ENCODE measurements at places on chromosomes 2 and 18. TPM values are rescaled to one million over a fixed set of nuclear protein-coding genes. Genes with fewer than 3 reads are reported as not detected.
A peak's percentile ranks its signal among the peaks of the same experiment; 100 is the strongest.

GRCh38 chr2:238855891-238856580, 8.2 kb downstream of the TWIST2 start:
- H3K27ac ChIP-seq, result no peak overlapping the region
- H3K4me3 ChIP-seq, result no peak overlapping the region
- H3K27me3 ChIP-seq, result peaks cover 16% of the 10 kb centered on the region

DNA sequence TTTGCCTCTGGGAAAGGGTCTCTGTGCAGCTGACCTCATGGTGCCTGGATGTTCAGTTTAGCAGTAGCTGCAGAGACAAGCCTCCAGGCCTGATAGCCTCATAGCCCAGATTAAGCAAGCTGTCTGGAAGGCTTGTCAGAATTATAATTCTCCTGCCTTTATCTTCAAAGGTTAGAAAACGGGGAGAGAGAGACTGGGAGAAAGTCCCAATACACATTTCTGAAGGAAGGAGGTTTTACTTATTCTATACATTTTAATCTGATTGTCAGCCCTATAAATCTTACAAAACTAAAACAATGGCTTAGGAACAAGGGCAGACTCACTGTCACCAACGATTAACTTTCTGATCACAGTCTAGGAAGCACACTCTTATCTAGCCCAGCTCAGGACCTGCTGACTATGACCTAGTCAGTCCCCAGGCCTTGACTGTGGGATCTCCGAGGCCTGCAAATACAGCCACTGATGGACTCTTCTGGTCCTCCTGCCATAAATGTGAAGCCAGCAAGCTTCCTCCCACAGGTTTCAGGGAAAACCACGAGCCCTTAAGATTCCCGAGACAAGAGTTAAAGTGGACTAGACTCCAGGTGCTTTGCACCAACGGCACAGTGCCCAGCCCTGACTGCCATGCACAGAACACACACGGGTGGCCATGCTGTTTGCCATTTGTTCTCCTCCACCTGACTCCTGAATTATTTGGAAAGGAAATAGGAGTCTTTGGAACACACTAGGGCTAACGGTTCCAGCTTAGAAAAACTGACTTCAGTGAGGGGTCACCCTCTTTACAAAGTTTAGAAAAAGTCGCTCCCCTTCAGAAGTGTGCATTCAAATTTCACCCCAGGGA, 111.4 kb upstream of the SMAD7 start:
- H3K4me1 ChIP-seq, result peaks cover 12% of the 10 kb centered on the region
- no peaks in the 10 kb centered on the region for H3K27me3 ChIP-seq
- no peak for DNase-seq
- H3K27ac ChIP-seq, result no peak overlapping the region
- H3K36me3 ChIP-seq, result peaks cover 3% of the 10 kb centered on the region
- no peak overlapping the region for H3K4me3 ChIP-seq

The DLX1 gene
- total RNA-seq, result 0.61 TPM

- H3K27me3 ChIP-seq, result no peaks in the 10 kb centered on the region
- no peak overlapping the region for H3K4me3 ChIP-seq
- DNase-seq, result no peak
- H3K36me3 ChIP-seq, result no peaks in the 10 kb centered on the region
- no peak overlapping the region for H3K27ac ChIP-seq
- no peaks in the 10 kb centered on the region for H3K4me1 ChIP-seq
Measured at GRCh38 chr2:116133381-116133942, 1681.0 kb upstream of the DDX18 start.

DNA sequence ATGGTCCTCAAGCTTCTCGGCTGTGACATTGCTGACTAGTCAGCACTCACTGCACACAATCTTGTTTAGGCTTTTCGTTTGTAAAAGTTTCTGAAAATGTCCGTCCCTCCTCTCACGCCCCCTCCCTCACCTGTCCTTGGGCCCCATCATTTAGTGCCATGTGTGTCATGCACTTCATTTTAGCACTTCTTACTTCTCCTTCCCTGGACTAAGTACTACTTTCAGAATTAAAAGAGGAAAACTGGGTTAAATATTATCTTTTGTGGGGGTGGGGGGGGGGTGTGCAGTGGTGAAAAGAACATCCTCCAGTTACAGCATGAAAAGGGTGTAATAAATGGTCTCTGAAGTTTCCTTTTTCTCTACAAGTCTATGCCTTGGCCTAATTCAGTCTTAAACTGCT, 182.0 kb upstream of the SP5 start:
- no peak for DNase-seq
- no peaks in the 10 kb centered on the region for H3K27me3 ChIP-seq
- peaks cover 5% of the 10 kb centered on the region for H3K4me1 ChIP-seq

- peak; percentile 10 for DNase-seq
- no peaks in the 10 kb centered on the region for H3K27me3 ChIP-seq
- H3K36me3 ChIP-seq, result no peaks in the 10 kb centered on the region
- H3K4me1 ChIP-seq, result no peaks in the 10 kb centered on the region
- H3K4me3 ChIP-seq, result no peak overlapping the region
- no peak overlapping the region for H3K27ac ChIP-seq
Measured at GRCh38 chr18:22930089-22930713, 2.9 kb upstream of the RBBP8 start.

- peaks cover 11% of the 10 kb centered on the region for H3K4me1 ChIP-seq
- H3K4me3 ChIP-seq, result peak overlapping the region; percentile 46
- DNase-seq, result no peak
- H3K27me3 ChIP-seq, result no peaks in the 10 kb centered on the region
- H3K36me3 ChIP-seq, result peaks cover 5% of the 10 kb centered on the region
- H3K27ac ChIP-seq, result peak overlapping the region; percentile 68
Measured at GRCh38 chr2:224039770-224040440, 819 bp upstream of the SERPINE2 start.

GRCh38 chr2:214169736-214170135, 241.1 kb upstream of the VWC2L start:
- no peak overlapping the region for H3K27ac ChIP-seq
- no peak for DNase-seq
- H3K4me3 ChIP-seq, result no peak overlapping the region
- H3K27me3 ChIP-seq, result no peaks in the 10 kb centered on the region

DNA sequence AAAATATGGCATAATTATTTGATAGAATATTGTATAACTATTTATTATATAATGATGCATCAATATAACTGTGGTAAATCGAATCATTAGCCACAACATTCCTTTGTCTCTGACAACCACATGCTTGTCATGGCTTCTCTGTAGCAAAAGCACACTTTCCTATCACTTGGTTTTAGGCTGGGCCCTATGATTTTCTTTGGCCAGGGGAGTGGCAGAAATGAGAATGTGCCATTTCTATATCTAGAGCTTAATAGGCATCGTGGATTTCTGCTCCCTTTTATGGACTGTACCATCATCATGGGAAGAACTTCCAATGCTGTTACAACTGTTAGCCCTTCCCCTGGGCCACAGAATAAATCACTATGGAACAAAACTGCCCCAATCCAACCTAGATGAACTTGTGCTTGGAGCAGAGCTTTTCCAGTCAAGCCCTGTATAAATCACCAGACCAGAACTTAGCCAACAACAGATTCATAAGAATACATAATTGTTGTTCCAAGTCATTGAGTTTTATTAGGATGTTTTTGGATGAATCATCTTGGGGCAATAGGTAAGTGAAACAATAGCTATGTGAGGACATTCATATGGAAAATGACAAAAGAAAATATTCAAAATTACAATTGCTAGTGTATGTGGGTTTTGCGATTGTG, 715.8 kb downstream of the ERBB4 start:
- DNase-seq, result no peak
- no peaks in the 10 kb centered on the region for H3K27me3 ChIP-seq
- H3K4me3 ChIP-seq, result no peak overlapping the region
- no peaks in the 10 kb centered on the region for H3K36me3 ChIP-seq
- no peaks in the 10 kb centered on the region for H3K4me1 ChIP-seq

DNA sequence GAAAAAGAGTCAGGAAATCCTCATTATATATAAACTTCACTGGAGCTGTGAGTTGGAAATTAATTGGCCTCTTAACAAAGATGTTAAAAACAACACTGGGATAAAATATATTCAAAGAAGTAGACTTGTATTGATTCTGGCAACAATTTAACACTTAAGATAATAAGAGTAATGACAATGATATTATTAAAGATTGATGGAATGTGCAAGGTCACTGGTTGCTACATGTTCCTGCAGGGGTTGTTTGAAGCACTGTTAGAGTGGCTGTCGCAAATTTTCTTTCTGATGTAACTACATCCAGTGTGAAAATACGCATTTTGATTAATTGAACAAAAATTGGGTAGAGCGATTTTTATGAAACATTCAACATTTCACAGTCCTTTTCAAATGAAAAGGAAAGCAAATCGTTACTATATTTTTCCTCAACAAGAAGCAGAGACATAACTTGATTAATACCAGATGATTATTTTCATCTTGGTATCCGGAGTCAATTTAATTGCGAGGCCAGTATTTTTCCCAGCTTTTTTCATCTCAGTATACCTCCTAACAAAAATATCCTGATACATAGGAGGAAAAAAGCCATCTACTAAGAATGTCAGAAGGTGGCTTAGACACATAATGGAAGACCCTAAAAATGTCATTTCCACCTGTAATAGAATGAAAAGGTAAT, 6.1 kb downstream of the PTGR3 start:
- no peak overlapping the region for H3K4me3 ChIP-seq
- peak; percentile 17 for DNase-seq
- H3K27me3 ChIP-seq, result peaks cover 2% of the 10 kb centered on the region

The APLF gene
- 5.8 TPM for total RNA-seq

GRCh38 chr18:43965691-43966090, 688.4 kb upstream of the SYT4 start:
- H3K27ac ChIP-seq, result no peak overlapping the region
- H3K4me3 ChIP-seq, result no peak overlapping the region
- H3K36me3 ChIP-seq, result no peaks in the 10 kb centered on the region

DNA sequence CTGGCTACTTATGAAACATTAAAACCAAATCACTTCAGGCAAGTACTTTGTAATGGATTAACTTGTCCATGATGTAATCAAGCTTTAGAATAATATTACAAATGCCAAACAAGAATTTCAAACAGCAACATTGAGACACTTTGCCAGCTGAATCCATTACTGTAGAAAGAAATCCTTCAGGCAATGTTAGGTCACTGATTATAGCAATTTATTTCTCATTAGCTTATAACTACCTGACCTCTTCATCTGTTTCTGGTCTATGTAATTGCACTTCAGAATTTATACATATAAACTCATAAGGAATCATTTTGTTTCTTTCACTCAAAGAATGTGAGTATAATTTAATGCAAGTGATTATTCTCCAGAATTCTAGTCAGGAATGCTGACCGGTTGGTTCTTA, 692.6 kb upstream of the TMEFF2 start:
- H3K27me3 ChIP-seq, result no peaks in the 10 kb centered on the region
- H3K36me3 ChIP-seq, result no peaks in the 10 kb centered on the region
- H3K27ac ChIP-seq, result no peak overlapping the region
- H3K4me1 ChIP-seq, result no peaks in the 10 kb centered on the region
- no peak overlapping the region for H3K4me3 ChIP-seq

- H3K27me3 ChIP-seq, result no peaks in the 10 kb centered on the region
- no peaks in the 10 kb centered on the region for H3K36me3 ChIP-seq
Measured at GRCh38 chr2:42974721-42975717, 182.6 kb upstream of the HAAO start.

GRCh38 chr2:60880643-60881046, 729 bp upstream of the REL start:
- H3K4me1 ChIP-seq, result peaks cover 5% of the 10 kb centered on the region
- no peaks in the 10 kb centered on the region for H3K27me3 ChIP-seq
- H3K27ac ChIP-seq, result peak overlapping the region; percentile 93

DNA sequence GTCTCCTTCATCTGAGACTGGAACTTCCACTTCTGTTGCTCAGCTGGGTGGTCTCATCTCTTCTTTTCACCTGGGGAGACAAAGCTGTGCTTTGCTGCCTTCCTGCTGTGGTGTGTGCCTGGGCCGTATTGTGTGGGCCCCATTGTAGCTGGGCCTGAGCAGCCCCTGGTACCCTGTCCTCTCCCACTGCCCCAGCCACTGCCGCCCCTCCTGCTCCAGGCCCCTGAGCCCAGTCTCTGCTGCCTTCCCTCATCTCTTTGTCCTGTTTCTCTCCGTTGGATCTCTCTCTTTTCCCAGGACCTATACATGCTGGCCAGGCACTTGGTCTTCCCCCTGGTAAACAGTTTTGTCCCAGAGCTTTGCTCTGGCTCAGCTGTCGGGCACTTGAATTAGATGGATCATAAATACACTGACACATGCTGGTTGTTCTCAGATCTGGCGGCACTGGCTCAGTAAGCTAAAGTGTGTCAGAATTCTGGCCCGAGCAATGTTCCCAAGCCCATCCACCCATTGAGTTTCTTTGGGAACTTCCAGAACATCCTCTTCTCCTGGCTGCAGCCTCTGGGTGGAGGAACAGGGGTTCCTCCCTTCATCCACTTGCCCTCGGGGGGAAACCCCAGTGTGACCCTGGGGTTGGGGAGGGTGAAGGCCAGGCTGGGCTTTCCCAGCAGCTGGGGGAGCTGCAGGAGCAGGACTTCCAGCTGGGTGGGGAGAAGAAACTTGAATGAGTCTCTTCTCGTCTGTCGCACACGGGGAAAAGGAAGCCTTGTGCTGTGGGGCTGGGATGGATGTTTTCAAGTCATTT, 99.0 kb downstream of the DGKD start:
- no peak overlapping the region for H3K27ac ChIP-seq
- H3K27me3 ChIP-seq, result no peaks in the 10 kb centered on the region
- no peak for DNase-seq
- peaks cover 3% of the 10 kb centered on the region for H3K4me1 ChIP-seq
- no peak overlapping the region for H3K4me3 ChIP-seq
- peaks cover 83% of the 10 kb centered on the region for H3K36me3 ChIP-seq

DNA sequence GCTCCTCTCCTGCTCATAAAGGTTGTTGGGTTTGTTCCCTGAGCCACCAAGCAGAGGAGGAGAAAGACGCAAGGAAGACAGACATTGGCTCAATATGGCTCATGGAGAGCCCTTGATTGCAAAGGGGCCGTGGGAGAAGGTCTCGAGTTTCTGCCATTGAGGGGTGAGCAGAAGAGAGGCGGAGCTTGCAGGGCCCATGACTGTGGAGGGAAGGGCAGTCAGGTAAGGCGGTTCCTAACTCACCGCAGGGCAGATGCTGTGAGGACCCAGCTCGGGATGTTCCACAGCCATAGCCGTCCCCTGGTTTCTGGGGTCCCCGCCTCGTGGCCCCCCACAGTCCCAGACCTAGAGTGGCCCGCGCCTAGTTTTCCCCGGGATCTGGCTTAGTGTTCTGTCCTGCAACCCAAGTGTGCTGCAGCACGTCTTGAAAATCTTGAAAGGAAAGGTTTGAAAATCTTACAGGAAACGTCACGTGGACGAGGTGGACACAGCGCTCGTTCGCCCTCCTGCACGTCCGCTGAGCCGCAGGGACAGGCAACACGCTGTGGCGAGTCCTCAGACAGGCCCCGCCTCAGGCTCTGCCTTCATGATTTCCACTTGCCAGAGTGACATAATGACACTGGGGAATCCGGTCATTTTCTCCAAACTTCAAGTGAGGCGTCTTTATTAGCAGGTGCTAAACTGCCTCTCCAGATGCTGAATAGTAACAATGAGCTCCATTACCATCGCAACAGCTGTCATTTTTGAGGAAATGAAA, 105.5 kb upstream of the HDAC4 start:
- DNase-seq, result no peak
- H3K27ac ChIP-seq, result no peak overlapping the region
- H3K36me3 ChIP-seq, result no peaks in the 10 kb centered on the region
- no peak overlapping the region for H3K4me3 ChIP-seq
- H3K4me1 ChIP-seq, result peaks cover 15% of the 10 kb centered on the region
- H3K27me3 ChIP-seq, result no peaks in the 10 kb centered on the region

The LIPG gene
- total RNA-seq, result 4.2 TPM
